Left ventricle myocardium inferior (tissue), 1 donor: ENCODE measurements at places on chromosomes 6 and 20. TPM values are rescaled to one million over a fixed set of nuclear protein-coding genes. Genes with fewer than 3 reads are reported as not detected.

Gene ENPP4
- 21.9 TPM for total RNA-seq

Gene CD83
- 1.8 TPM for total RNA-seq

GRCh38 chr20:17658648-17658993 is 23.4 kb downstream of the RRBP1 start:
- DNase-seq = no peak

- DNase-seq = no peak
Measured at GRCh38 chr6:143684486-143684885, 6.7 kb downstream of the PHACTR2 start.

GRCh38 chr20:22700367-22700766 is 116.0 kb upstream of the FOXA2 start:
- no peak for DNase-seq

DNA sequence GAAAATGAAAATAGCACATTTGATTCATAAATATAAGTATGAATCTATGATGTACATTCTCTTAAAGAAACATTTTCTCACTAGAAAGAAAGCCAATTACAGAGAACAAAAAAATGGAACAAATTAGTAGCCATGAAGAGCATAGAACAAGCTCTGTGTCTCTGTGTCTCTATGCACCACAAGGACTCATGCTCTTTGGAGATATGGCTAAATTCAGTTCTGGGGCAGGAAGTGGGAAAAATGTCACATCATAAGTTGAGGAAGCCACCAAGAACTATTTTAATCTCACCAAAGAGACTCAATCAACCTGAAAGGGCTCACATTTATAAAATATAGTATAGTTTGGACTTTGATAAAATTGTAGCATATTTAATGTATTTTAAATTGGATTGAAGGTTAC is 1259.8 kb upstream of the GJE1 start:
- no peak for DNase-seq

- no peak for DNase-seq
Measured at GRCh38 chr20:33709905-33710541, 10.1 kb downstream of the PXMP4 start.

- no peak for DNase-seq
Measured at GRCh38 chr6:33202799-33203198, 1.7 kb upstream of the HSD17B8 start.

DNA sequence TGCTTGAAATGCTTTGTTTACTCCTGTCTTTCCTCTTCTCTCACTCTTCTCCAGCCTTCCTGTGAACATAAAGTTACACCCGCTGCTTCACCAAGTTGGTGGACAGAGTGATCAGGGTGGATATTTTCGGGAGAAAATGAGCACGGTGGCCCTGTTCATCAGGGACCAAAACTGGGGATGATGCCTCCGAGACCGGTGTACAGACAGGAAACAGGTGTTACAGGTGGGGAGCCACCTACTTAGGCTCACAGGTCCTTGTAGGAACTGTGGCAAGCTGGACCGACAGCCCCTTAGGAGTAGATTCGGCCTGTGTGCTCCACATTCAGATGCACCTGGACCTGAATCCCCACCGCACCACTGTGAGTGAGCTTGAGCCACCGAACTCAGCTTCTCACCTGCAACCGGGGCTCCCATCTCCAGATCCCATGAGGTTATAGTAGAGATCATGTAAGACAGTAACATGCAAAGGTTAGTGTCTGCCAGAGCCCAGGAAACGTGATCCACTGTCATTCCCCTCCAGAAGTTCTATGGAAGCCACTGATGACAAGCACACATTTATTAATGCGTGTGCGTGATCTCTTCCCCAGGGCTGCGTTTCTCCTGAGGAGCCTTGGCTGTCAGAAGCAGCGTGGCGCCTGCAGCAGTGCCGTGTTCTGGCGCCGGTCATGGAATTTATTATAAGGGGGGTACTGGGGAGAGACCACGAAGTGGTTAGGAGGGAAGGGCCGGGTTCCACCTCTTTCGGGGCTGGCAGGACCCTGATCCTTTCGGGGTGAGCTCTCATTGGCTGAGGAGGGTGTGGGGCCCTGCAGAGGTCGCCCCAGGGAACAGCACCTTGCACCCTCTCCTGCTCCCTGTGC is 94.2 kb downstream of the ERMARD start:
- no peak for DNase-seq

- no peak for DNase-seq
Measured at GRCh38 chr20:59580991-59581401, 23.3 kb upstream of the PHACTR3 start.
